ENCODE measurements at places on chromosomes 1 and 21.

GRCh38 chr1:240099329-240099728 lies 7.6 kb downstream of the FMN2 start:
- no peak for DNase-seq

DNA sequence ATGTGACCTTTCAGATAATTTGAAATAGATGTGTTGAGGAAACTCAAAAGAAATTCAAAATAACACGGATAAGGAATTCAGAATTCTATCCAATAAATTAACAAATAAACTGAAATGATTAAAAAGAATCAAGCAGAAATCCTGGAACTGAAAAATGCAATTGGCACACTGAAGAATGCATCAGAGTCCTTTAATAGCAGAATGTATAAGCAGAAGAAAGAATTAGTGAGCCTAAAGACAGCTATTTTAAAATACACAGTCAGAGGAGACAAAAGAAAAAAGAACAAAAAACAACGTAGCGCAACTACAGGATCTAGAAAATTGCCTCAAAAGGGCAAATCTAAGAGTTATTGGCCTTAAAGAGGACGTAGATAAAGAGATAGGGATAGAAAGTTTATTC lies 99.6 kb upstream of the SAMSN1 start:
- no peak for DNase-seq

GRCh38 chr21:22561946-22562345 lies 1563.7 kb downstream of the NCAM2 start:
- DNase-seq, result no peak

GRCh38 chr1:30522031-30523004 lies 201.1 kb downstream of the MATN1 start:
- DNase-seq, result no peak

- DNase-seq, result no peak
Measured at GRCh38 chr21:14312871-14313270, 70.1 kb downstream of the HSPA13 start.

- DNase-seq, result no peak
Measured at GRCh38 chr1:190436615-190437014, 41.0 kb downstream of the BRINP3 start.
